AG09309 (cell line): ENCODE measurements at places on chromosomes 1 and 21.
A peak's percentile ranks its signal among the peaks of the same experiment; 100 is the strongest.

DNA sequence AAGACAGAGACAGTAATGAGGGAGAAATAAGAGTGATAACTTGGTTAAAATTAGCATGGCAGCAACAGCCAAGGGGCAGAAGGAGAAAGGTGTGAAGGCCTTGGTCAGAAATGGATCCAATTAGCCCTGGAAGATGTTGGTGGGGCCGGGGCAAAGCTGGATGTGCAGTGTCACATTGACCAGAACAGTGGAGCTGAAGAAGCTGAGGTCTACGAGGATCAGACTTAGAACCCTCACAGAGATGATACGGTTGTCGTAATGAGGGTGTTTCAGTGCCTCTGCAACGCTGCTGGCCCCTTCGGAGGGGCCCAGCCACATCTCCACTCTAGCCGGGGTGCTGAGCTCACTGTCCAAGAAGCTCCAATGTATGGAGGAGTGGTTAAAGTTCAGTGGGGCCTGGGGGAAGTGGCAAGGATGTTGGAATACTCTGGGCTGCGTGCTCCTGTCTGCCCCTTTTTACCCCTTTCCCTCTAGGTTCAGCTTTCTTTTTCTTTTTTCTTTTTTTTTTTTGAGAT lies 14.2 kb downstream of the SH2D2A start:
- no peak for DNase-seq

- no peak for DNase-seq
These were observed 13.0 kb downstream of the LRRC38 start for GRCh38 chr1:13500806-13501205.

DNA sequence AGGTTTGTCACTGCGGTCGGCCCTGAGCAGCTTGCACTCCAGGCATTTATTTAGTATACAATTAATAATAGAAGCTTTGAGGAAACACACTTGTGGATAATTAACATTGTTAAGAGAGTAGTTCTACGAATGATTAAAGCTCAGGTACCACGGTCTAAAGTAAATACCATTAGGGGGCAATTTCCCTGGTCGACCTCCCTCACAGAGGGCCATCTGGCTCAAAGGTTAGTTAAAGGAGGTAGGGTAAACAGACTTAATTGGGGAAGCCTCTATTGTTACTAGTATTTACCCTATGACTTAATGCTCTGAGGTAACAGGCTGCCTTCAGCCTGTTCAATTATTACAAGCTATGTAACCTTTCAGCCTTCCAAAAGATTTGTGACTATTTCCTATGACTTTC lies 122.3 kb upstream of the SLC44A3 start:
- DNase-seq: no peak

DNA sequence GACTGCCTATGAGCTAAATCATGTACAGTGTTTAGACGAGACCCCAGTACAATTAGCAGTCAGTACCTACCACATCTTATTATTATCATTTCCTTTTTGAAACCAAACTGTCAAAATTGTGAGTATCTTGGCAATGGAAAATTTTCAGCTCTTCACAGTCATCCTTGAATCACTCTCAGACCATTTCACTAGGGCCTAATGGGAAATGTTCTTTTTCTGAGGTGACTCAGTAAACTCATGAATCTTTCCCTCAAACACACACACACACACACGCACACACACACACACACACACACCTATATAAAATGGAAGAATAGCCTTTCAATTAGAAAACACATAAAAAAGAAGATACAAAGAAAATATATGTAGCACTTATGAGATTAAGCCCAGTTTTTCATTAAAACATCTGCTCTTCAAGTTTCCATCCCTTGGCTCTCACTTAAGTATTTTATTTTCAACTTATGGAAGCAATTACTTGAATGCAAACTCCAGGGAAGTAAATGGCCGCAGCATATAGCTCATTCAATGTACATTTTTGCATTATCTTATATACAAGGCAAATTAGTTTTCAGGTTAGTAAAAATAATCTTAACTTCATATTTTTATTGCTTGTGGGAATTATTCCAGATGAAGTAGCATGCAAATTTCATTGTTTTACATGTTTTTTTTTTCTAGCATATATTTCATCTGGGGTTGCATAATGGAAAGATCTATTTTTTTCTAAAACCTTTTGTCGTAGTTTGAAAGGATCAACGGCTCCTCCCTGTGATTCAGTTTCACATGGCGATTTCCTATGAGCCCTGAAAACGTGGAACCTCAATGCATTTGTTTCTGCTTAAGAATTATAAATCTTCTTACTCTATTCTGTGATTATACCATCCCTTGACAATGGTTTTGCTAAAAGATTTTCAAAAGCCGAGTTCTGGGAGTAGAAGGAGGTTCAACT lies 46.3 kb upstream of the TMPRSS15 start:
- DNase-seq: no peak

GRCh38 chr1:198623752-198624647 lies 14.8 kb upstream of the PTPRC start:
- DNase-seq: peak; percentile 21

DNA sequence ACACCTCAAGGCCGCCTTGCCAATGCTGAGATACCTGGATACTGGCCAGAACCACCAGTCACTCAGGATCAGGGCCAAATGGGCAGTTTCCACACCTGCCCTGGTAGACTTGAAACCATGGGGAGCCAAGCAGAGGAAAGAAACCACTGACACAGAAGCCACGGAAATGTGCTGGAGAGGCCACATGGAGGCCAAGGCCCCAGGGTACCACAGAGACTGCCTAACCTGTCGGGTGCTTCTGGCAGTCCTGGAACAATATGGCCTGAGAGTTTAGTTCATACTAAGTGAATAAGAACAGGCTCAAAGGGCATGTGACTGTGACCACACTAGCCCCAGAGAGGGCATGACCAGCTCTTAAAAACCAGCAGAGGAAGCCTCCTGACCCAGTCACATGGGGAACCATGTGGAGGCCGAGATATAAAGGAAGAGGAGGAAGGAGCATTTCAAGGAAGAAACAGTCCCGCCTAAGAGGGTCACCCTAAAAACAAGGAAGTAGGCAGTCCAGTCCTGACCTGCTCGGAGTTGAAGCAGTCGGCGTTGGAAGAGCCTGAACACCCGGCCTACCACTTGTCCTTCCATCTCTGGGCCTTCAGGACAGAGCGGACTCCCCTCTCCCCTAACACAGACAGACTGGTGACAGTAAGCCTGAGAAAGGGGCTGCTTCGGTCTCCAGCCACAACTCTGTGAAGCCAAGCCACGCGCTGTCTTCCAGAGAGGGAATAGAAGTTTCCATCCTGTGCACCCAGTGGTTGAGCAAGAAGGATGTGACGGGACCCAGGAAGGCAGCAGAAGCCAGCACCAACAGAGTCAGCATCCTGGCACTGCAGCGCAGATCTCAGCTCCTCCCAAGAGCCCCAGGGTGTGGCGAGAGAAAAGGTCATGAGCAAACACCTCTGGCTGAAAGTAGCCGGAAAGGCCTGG lies at the start of gene DENND2D:
TSS of gene DENND2D (minus strand) at position 766 of the 921 bp plus-strand sequence. CDS start at position 579, 187 bp downstream.
- DNase-seq: no peak

DNA sequence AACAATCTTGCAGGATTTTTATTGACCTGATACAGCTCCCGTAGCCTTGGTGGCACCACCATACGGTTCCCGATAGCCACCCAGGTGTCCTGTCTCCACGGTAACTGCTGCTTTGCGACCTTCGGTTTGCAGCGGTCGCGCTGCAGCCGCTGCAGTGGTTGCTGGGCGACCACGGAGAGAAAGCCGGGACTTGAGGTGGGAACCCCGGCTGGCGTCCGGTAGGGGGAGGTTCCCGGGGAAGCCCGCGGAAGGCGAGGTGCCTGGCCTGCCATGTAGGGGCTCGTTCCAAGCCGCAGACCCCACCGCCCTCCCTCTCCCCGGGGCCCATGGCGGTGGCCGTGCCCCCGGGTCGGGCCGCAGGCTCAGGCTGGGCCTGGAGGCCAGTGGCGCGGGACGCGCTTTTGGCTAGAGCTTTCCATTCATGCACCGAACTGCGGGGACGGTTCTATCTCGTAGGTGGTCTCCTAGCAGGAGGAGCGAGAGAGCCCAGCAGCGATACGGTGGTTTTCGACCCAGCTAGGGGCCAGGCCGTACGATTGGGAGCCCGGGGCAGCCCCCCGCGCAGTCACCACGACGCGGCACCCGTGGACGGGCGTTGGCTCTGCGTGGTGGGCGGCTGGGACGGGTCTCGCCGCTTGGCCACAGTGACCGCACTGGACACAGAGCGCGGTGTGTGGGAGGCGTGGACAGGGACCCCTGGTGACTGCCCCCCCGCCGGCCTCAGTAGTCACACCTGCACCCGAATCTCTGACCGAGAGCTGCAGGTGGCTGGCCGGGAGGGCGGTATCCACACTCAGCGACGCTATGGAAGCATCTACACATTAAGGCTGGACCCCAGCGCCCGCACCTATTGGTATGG lies at the start of gene KLHDC9:
TSS of gene KLHDC9 (plus strand) at position 152 of the 859 bp plus-strand sequence. CDS start at position 327, 175 bp downstream.
- no peak for DNase-seq
